Central memory CD4-positive, alpha-beta T cell (primary cell): ENCODE measurements at places on chromosomes 5 and 9.

GRCh38 chr5:106956886-106957285 is 713.9 kb downstream of the EFNA5 start:
- DNase-seq: no peak

- no peak for DNase-seq
Measured at GRCh38 chr5:66561256-66561990, 34.8 kb upstream of the MAST4 start.

DNA sequence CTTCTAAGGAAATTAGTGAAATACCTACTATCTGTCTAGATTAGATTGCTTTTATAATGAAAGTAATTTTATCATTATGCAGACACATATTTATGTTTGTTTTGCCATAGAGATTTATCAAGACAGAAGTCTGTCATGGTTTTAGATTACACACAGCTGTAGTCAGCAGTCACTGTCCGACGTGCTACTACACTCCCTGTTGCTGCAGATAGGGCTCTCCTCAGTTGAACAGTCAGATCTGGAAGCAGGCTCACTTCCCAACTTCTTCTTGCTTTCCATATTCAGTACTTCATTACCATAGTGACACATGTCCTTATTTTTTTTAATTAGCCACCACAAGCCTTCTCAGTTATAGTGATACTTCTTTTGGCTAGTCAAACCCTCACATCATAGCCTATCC is 329.9 kb upstream of the ITGA1 start:
- DNase-seq: no peak

DNA sequence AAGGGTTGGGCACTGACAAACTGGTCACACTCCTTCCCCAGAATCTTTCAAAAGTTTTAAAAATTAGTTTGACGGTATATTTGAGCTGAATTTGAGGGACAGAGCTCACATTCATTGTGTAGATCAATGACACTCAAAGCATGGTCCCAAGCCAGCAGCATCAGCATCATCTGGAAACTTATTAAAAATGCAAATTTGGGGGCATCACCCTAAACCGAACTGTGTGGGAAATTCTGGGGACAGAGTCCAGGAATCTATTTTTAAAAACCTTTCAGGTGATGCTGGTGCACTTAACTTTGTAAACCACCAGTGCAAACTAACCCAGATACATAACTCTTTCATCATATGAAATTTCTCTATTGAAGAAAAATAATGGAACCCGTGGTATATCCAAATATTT is 58.1 kb upstream of the MTAP start:
- DNase-seq: no peak

DNA sequence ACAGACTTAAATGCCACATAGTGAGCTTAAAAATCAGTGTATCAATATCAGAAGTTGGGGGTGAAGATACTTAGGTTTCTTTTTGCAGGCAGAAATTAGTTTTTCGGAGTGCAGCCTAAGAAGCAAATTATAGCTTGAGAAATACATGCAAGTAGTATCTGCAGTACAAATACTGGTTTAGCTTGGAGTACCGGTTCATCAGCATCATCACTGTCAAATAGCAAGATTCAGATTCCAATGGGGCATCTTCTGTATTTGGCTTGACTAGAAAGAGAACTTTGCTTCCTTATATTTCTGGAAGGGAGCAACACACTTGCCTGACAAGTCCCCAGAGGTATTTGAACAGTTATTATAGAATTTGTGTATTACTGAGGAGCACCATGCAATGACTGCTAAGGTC is 19.8 kb downstream of the SLC31A1 start:
- DNase-seq: no peak

DNA sequence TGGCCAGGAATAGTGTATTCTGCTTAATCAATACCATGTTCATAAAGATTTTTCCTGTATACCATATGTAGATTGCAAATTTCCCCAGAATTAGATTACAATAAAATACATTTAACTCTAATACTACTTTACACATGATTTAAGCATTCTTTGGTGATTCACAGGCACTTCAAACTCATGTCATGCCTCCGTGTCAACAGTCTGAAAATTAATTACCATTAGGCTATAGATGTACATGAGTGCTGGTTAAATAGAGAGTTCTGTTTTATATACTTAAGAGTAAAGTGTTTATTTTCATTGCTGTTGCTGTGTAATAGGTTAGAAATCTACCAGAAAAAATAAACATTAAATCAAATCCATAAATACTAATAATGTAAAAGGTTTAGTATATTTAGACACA is 159.8 kb downstream of the ZSWIM6 start:
- DNase-seq: no peak

DNA sequence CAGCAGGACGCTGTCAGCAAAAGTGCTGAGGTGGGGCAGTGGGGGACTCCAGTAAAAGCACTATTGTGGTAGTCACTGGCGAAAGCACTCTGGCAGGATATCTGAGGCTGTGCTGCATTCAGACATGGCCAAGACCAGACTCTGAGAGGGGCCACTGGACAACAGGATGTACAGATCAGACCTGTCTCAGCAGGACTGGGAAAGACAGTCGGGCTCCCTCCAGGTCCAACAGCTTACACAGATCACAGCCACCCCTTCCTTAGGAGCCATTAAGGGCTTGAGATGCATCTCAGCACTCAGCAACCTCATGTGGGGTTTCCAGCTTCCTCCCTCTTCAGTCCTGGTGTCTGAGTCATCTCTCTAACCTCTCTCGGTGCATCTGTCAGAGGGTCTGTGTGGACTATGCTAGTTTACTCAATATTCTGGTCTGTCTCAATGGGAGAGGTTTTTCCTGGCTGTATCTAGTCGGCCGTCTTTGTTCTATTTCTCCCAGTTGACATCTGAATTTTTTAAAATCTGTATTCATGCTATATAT is 154.5 kb downstream of the CWC27 start:
- no peak for DNase-seq

GRCh38 chr5:150600616-150601490 is 39.6 kb upstream of the SYNPO start:
- DNase-seq: no peak

- DNase-seq: peak; percentile 12
Measured at GRCh38 chr9:75186767-75187380, 98.6 kb downstream of the OSTF1 start.

DNA sequence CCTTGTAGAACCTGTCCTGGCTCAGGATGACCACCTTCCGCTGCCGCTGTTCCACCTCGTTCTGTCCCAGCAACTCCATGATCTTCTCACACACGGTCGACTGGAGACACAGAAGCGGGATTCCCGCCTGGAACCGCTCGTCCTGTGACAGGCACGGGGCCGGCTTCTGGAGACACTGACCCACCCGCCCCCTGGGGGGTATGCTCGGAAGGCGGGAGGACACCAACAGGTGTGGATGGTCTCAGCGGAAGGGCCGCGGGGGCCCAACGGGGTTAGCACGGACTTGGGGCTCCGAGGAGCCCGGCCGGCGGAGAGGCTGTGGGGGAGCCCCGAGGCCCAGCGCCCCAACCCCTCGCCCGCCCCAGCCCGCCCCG is 530 bp downstream of the UCK1 start:
- no peak for DNase-seq

DNA sequence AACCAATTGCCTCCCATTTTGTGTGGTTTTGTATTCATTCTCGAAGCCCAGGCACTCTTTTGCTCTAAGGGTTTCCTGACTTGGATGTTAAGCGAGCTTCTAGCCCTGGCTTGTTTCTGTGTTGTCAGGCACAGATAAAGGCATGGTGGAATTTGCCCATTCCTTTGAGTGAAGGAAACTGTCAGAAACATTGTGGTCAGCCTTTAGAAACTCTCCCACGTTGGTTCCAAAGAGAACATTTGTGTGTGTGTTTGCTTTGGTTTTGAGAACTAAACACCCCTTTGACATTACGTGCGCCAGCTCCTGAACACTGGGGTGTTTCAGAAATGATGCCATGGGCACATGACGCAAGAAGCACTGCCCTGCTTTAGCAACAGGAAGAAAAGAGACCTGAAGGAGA is 320.9 kb downstream of the NTRK2 start:
- DNase-seq: no peak

GRCh38 chr9:17191082-17191481 is 56.2 kb downstream of the CNTLN start:
- DNase-seq: no peak

DNA sequence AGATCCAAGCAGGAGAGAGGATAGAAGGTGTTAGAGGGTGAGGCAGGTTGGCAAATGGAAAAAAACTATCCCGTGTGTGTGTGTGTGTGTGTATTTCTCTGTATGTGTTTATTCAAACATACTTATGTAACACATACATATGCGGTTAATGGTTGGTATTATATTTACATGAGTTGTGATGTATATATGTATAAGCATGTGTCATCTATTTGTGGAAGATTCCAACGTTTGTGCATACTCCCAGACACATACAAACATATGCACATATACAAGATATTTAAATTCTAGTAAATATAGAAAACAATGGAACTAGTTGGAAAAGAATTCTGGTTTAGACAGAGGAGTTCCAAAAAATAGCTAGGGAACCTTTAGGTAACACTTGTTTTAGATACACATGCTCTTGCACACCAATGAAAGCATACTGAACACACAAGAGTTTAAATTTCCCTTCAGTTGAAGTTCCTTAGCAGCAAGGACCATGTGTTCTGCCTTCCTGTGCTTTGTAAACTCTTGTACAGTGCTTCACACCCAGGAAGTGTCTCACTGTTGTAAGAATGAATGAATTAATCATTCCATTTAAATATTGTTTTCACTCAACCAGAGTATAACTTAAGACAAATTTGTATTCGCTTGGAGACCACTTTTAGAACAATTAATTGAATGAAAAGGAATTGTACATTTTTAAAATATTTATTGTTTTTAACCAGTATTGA is 257.8 kb downstream of the FER start:
- DNase-seq: no peak

DNA sequence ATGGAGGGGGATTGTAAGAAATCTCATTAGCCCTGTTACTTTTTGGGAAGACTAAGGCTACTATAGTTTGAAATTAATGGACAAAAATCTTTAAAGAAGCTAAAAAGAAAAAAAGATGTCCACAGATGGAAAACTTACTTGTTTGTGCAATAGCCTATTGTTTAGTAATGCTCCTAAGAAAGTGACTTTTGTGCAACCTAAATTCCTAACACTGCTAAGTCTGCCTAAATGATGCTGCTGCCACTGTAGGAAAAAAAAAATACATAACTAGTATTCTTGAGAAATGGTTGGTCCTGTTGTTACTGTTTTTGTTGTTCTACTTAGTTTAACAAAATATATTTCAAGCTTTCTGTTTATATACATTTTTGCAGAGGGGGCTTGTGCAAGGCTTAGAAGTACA is 108.2 kb upstream of the NR3C1 start:
- no peak for DNase-seq

DNA sequence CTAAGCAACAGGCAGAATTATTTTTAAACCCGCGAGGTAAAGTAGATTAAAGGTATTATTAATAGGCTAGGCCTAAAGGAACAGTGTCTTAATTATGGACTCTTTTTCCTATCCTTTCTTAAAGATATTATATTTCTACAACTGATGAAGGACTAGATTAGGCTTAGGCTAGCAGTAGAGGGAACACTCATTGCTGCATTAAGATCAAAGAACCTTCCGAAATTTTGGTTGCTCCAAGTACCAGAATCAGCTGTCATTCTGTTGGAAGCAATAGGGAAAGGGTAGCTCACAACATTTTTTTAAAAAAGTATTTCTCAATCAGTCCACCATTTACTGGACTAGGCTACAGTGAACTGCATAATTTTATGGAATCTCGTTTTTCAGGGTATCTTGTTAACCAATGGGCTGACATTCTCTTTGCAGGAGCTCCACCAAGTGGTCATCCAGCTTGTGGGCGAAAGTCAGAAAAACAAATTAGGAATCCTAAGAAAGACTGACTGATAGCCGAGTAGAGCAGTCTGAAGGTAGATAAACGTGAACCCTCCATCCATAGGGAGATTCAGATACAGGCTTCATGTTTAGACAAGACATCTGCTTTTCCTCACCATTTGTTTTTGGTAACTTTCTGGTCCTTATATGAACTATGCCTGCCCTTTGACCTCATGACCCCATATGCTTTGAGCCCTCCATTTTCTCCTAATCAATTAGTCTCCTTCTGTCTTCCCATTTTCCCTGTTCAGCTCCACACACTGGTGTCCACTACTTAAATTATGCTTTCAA is 103.6 kb upstream of the CHD1 start:
- DNase-seq: no peak

DNA sequence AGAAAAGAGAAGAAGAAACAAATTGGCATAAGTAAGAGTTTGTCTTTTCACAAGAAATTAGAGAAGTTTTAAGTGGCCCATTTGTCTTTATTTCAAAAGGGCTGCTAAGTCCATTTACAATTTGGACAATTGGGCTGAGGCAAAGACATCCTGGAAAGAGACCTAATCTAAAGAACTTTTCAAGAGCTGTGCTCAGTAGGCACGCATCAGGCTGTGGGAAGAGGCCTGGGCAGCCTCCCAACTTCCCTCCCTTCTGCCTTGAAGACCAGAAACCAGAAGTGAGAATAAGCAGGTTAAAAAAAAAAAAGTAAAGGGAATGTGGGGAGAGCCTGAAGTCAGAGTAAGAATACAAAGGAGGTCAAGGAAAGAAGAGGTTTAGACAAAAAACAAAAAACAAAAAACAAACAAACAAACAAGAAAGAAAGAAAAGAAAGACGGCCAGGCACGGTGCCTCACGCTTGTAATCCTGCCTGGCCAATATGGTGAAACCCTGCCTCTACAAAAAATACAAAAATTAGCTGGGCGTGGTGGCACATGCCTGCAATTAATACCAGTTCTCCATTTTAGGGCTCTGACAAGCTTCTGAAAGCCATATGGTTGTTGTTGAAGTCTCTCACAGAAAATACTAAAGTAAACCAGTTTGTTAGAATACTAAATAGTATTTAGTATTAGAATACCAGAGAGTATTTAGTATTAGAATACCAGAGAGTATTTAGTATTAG is 48.0 kb upstream of the CEP78 start:
- DNase-seq: no peak

- no peak for DNase-seq
Measured at GRCh38 chr5:54295651-54296276, 14.6 kb downstream of the ARL15 start.

DNA sequence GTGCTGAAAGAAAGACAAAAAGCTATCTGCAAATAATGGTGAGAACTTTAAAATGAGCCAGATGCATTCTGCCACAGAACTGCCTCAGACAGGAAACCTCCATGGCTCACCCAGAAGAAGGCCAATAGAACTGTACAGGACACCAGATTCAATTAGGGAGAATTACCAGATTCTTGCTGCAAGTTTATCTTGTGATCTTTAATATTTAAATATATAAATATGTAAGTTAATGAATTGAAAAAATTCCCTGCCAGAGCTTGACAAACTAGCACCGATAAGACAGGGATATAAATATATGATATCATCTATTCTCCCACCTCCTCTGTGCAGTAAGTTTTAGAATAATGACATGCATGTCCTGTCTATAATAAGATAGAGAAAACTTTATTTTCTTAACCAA is 252.8 kb downstream of the PLK2 start:
- DNase-seq: no peak

- DNase-seq: no peak
Measured at GRCh38 chr9:4822057-4822456, 29.3 kb downstream of the RCL1 start.

DNA sequence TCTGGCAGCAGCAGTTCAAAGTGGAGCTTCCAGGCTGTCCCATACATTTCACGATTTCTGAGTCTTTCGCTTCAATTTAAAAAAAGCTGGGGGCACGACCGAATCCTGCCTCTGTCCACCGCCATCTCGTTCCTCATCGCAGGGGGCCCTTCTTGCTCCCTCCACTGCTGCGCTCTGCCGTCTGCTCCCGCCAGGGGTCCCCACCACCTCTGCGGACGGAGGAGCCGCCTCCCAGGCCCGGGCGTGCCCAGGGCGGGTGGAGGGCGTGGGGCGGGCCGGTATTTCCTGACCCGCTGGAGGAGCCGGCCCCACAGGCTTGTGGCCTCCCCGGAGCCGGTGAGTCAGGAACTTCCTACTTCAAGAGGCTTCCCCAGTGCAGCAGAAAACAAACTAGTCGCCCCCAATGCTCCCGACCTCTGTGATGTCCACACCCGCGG is 50.4 kb downstream of the USP20 start:
- DNase-seq: peak; percentile 82
